CD4-positive, alpha-beta T cell treated with Interleukin-15 for 4 hours (primary cell): ENCODE measurements at places on chromosomes 7 and 10.
A peak's percentile ranks its signal among the peaks of the same experiment; 100 is the strongest.

DNA sequence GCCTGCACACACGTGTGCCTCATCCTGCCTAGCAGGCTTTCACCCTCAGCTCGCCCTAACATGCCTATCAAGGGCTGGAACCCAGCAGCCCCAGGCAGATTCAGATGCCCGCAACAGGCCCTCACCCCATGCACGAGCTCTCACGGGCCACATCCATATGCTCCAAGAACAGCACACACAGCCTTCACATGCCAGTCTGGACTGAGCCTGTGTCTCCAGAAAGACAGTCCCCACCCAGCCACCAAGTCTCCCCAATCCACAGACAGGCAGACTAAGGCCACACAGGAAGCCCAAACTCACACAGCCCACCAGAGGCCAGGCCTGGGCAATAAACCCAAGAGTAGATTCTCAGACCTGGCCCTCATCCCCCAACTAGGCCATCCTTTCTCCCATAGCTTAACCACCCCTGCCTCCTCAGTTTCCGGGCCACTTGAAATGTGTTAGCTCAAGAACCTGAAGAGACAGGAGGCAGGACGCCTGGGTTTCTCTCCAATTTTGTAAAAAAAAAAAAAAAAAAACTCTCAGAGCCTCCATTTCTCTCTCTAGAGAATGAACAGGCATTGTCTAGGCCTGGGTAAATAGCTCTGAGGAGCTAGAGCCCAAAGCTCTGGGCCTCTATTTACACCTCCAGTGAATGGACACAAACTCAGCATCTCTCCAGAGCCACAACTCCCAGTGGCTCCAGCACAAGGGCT is 6.8 kb downstream of the LDB1 start:
- DNase-seq: no peak

DNA sequence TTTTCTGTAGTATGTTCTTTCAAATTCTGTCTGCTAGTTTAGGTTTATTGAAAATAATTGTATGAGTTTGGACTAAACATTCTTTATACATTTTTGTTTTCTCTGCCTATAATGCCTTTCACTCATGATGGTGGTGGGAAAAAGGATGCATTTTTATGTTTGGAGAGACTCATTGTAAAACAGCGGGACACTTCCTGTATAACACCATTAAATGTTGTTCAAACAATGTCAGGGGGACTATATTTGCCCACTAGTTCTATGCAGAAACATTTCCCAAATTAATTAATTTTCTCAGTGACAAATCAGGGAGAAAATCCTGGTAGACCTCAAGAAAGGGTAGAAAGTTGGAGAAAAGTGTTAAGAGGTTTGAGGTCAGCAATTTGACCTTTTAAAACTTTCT is 207.7 kb downstream of the MALRD1 start:
- no peak for DNase-seq

GRCh38 chr10:114724716-114725106 is 66.6 kb upstream of the ABLIM1 start:
- DNase-seq: no peak

- no peak for DNase-seq
These were observed 45.6 kb downstream of the ELAPOR2 start for GRCh38 chr7:87013840-87014190.

DNA sequence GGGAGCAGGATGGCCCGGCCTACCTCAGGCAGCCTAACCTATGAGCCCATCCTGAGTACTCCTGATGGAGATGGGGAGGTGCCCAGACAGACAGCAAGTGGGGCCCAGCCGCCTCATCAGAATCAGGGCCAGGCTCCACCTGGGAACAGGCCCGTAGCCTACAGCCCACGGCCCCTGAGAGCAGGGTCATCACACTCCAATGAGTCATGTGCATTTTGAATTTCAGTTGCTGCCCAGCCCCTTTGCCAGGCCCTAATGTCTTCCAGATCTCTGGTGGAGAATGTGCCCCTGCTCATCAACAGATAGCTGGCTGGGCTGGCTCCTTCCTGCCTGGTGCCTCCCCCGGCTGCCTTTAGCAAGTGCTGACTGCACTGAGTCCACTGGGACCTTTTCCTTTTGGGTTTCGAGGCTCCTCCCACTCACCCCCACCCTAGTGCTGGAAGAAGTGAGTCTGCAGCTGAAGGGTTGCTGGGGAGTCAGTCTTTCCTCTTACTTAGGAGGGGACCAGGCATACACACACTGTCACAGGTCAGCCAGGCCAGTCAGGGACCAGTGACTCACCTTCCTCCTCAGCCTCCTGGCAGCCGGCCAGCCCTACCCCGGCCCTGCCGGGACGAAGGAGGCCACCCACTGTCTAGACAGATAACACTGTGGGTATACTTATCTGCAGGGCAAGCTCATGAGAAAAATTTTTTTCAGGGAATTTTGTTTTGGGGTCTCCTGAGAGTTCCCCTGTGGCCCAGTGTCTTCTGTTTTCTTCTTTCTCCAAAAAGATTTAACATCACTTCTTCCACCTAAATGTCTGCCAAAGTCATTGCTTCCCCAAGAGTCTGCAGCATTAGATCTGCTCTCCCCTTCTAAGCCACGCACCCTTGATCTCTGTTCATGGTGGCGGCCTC is 9.1 kb upstream of the ASIC3 start:
- DNase-seq: peak; percentile 56
